Activated CD8-positive, alpha-beta memory T cell treated with anti-CD3 and anti-CD28 coated beads, Interleukin-2, amount 50 U/mL, for 4 hours (primary cell): ENCODE measurements at places on chromosomes 16 and 17.

DNA sequence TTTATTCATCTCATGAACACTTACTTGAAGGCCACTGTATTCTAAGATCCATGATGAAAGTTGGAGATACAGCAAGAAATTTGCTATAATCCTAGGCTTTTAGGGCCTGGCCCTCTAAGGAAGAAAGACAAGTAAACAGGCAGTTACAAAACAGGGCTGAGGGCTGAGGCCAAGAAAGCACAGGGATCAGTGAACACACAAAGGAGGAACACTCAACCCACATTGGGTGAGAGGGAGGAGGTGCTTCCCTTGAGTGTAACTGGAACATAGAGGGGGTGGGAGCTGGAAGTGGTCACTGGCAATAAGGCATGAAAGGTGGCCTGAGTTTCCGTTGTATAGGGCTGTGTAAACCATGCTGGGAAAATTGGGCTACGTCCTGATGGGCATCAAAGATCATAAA, 112.2 kb downstream of the ZNF18 start:
- no peak for DNase-seq

GRCh38 chr17:64420143-64420670, 28.7 kb upstream of the MILR1 start:
- no peak for DNase-seq

DNA sequence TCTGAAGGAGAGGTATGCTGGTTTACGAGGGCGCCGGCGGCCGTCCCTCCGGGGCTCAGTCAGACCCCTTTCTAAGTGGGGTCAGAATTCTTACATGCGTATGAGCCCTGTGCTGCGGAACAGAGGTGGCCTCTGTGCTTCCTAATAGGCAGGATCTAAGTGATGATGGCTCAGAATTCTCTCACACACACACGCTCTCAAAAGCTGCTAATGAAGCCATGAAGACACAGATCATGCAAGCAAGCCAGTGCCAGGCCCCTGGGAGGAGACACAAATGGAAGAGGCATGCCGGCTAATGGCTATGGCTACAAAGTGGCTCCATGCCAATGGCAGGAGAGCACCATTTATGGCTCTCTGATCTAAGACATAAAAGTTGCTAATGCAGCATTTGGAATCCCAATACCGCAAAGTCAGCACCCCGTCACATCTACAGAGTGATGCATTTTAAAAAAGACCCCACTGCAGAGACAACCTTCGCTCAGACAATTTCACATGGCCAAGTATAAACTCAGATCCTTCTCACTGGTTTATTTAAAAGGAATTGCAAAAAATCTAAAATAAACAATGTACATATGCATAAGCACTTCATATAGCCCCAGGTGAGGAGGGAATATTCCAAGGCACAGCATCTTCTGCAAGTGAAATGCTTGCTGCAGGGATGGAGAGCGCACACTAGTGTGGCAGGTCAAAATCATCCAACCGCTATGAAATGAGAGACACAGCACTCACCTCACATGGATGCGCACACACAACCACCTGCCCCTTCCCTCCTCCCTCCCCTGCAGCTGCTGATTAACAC, 24.5 kb downstream of the NPLOC4 start:
- DNase-seq = no peak

GRCh38 chr16:89034971-89035668, 58.1 kb upstream of the CBFA2T3 start:
- DNase-seq = no peak

DNA sequence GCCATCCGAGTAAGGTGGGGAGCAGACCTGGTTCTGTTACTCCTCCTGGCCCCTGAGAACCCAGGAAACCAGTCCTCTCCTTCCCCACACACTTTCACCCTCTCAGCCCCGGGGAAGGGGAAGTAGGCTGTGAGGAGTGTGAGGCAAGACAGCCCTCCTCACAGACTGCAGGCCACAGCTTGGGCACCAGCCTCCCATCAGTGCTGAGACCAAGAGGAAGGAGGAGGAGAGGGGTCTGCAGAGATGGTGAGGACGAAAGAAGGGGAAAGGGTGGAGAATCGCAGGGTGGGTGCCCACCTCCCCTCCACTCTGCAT, 7.0 kb downstream of the G6PC3 start:
- DNase-seq = no peak
